Mammary microvascular endothelial cell (primary cell): ENCODE measurements at places on chromosomes 5 and 9. TPM values are rescaled to one million over a fixed set of nuclear protein-coding genes. Genes with fewer than 3 reads are reported as not detected.

DMGDH gene
- 0.13 and 0.15 TPM in 2 replicates for total RNA-seq

SLC6A7 gene
- total RNA-seq = not detected in 2 replicates

ZBED3 gene
- total RNA-seq = 1.5 and 4.7 TPM in 2 replicates

NOTCH1 gene
- total RNA-seq = 70.4 and 79.5 TPM in 2 replicates

GRPEL2 gene
- 14.3 and 17.5 TPM in 2 replicates for total RNA-seq

COL5A1 gene
- total RNA-seq = 10.1 and 14.1 TPM in 2 replicates

IQGAP2 gene
- 0.39 and 1.1 TPM in 2 replicates for total RNA-seq

ADRB2 gene
- total RNA-seq = 13.3 and 14.2 TPM in 2 replicates

TMEM252 gene
- not detected in 2 replicates for total RNA-seq

MCIDAS gene
- total RNA-seq = not detected in 2 replicates

PCDHA4 gene
- total RNA-seq = 0.05 TPM in 1 of 2 replicates, not detected in the other

NPR3 gene
- total RNA-seq = under 0.01 and 0.05 TPM in 2 replicates

ACSL6 gene
- total RNA-seq = not detected in 2 replicates

TARS1 gene
- 154 and 159 TPM in 2 replicates for total RNA-seq

RLN2 gene
- total RNA-seq = 0.74 TPM in 1 of 2 replicates, not detected in the other

PTCH1 gene
- total RNA-seq = 1.7 and 3.7 TPM in 2 replicates

CD74 gene
- 9.2 and 12.0 TPM in 2 replicates for total RNA-seq

FIBCD1 gene
- total RNA-seq = not detected in 2 replicates

HMCN2 gene
- total RNA-seq = 0.07 TPM in 1 of 2 replicates, not detected in the other

GZMA gene
- total RNA-seq = not detected in 2 replicates

OR13C9 gene
- not detected in 2 replicates for total RNA-seq

TRIM23 gene
- 5.3 and 6.3 TPM in 2 replicates for total RNA-seq

PCDHB13 gene
- 0.30 and 0.33 TPM in 2 replicates for total RNA-seq

MAMDC2 gene
- total RNA-seq = 4.0 and 4.9 TPM in 2 replicates

PCDHA12 gene
- not detected in 2 replicates for total RNA-seq

TMEM215 gene
- total RNA-seq = not detected in 2 replicates

PDLIM7 gene
- 167 and 210 TPM in 2 replicates for total RNA-seq

PPP3R2 gene
- not detected in 2 replicates for total RNA-seq

NKD2 gene
- 0.25 TPM in 1 of 2 replicates, not detected in the other for total RNA-seq

LCN12 gene
- not detected in 2 replicates for total RNA-seq

HINT2 gene
- 17.2 and 20.4 TPM in 2 replicates for total RNA-seq

RETREG1 gene
- not detected in 2 replicates for total RNA-seq

PPP1R26 gene
- 5.0 and 6.1 TPM in 2 replicates for total RNA-seq

STK32A gene
- total RNA-seq = 0.07 TPM in 1 of 2 replicates, not detected in the other

PTRH1 gene
- 40.9 and 81.9 TPM in 2 replicates for total RNA-seq

FOXD4 gene
- total RNA-seq = not detected in 2 replicates

ZNF883 gene
- 0.13 and 0.25 TPM in 2 replicates for total RNA-seq

NUDT12 gene
- total RNA-seq = 3.1 and 4.0 TPM in 2 replicates

GABBR2 gene
- total RNA-seq = 2.1 and 2.3 TPM in 2 replicates

CDH9 gene
- not detected in 2 replicates for total RNA-seq

DIAPH1 gene
- 79.6 and 79.9 TPM in 2 replicates for total RNA-seq

RALGPS1 gene
- total RNA-seq = 1.6 and 2.3 TPM in 2 replicates

CDX1 gene
- not detected in 2 replicates for total RNA-seq

RELL2 gene
- 5.3 and 5.7 TPM in 2 replicates for total RNA-seq

PDCD1LG2 gene
- total RNA-seq = 26.4 and 27.8 TPM in 2 replicates

EIF4E1B gene
- not detected in 2 replicates for total RNA-seq

ADRA1B gene
- 1.3 and 3.1 TPM in 2 replicates for total RNA-seq

STXBP1 gene
- total RNA-seq = 48.8 and 49.9 TPM in 2 replicates

SLIT3 gene
- total RNA-seq = under 0.01 and 0.10 TPM in 2 replicates

ECSCR gene
- total RNA-seq = 547 and 613 TPM in 2 replicates

UNC13B gene
- total RNA-seq = 33.3 and 35.0 TPM in 2 replicates

TRPM3 gene
- 0.05 TPM in 1 of 2 replicates, not detected in the other for total RNA-seq

SPINK7 gene
- total RNA-seq = not detected in 2 replicates

FRRS1L gene
- total RNA-seq = not detected in 2 replicates
